ENCODE measurements at places on chromosomes 5 and 9. TPM values are rescaled to one million over a fixed set of nuclear protein-coding genes. Genes with fewer than 3 reads are reported as not detected.

The CCIN gene
- not detected for total RNA-seq

The INSL6 gene
- not detected for total RNA-seq

The FSD1L gene
- total RNA-seq, result 1.3 TPM

The IL31RA gene
- total RNA-seq, result 5.4 TPM

The QRFP gene
- not detected for total RNA-seq

The OTP gene
- not detected for total RNA-seq

The MARCHF3 gene
- total RNA-seq, result 2.1 TPM

The TOR4A gene
- 24.2 TPM for total RNA-seq

The TRIM14 gene
- total RNA-seq, result 15.5 TPM

The PAX5 gene
- 0.11 TPM for total RNA-seq

The IL33 gene
- total RNA-seq, result 1.2 TPM

The SHC3 gene
- 0.04 TPM for total RNA-seq

The TAF11L5 gene
- not detected for total RNA-seq

The RNF180 gene
- total RNA-seq, result 3.2 TPM

The MEF2C gene
- total RNA-seq, result 0.86 TPM

The RGP1 gene
- total RNA-seq, result 19.1 TPM

The FIBCD1 gene
- total RNA-seq, result 1.1 TPM

The OLFML2A gene
- 0.11 TPM for total RNA-seq

The PTGR1 gene
- total RNA-seq, result 53.1 TPM

The CEL gene
- 0.08 TPM for total RNA-seq

The CMYA5 gene
- total RNA-seq, result not detected

The PDE6A gene
- under 0.01 TPM for total RNA-seq

The FAM221B gene
- not detected for total RNA-seq
